Immature natural killer cell (primary cell): ENCODE measurements at places on chromosomes 6 and 20. TPM values are rescaled to one million over a fixed set of nuclear protein-coding genes. Genes with fewer than 3 reads are reported as not detected.

- no peak for DNase-seq
These were observed 694 bp downstream of the SLC17A9 start for GRCh38 chr20:62952968-62953838.

- DNase-seq, result no peak
These were observed 252.7 kb downstream of the UST start for GRCh38 chr6:148999501-148999900.

- DNase-seq, result no peak
These were observed 645.0 kb downstream of the DHX35 start for GRCh38 chr20:39607141-39607540.

- peak; percentile 5 for DNase-seq
These were observed 25.4 kb upstream of the ASIP start for GRCh38 chr20:34215711-34216381.

DNA sequence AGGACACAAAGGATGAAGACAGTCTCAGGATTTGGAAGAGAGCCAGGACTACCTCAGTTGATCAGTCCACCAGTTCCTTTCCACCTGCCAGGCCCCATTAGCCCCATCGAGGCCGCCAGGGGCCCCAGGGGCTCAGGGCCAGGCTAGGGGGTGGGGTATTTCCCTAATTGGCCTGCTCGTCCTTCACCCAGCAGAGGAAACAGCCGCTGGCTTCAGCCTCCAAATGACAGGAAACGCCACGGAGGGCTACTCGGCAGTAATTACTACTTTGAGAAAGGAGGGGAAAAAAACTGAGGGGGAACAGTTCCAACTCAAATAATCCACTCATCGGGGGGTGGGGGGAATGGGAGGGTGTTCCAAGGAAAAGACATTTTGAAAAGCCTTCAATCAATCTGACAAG lies 42.7 kb downstream of the MAFB start:
- DNase-seq, result no peak

DNA sequence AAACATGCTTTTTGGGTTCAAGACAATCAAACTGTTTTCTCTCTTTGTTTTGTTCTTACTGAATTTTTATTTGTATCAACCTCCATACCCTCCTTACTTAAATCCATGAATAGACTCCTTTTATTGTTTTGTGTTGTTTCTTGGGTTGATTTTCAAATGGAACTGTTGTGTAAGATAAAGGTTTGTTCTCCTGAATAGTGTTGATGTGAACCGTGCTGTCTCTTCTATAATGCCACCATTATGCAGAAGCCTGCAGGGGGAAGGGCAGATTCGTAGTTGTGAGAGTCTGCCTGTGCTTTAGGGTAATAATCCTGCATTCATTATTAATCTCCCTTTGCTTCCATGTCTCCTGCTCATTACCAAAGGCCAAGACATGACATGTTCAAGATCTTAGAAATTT lies 105.9 kb downstream of the CDKAL1 start:
- no peak for DNase-seq

- DNase-seq, result no peak
These were observed 27.5 kb downstream of the BNIP5 start for GRCh38 chr6:36309203-36309602.

- DNase-seq, result no peak
These were observed 293.9 kb downstream of the KHDC1L start for GRCh38 chr6:72931325-72931887.

- no peak for DNase-seq
These were observed 184.7 kb downstream of the MYLK4 start for GRCh38 chr6:2566048-2566447.

DNA sequence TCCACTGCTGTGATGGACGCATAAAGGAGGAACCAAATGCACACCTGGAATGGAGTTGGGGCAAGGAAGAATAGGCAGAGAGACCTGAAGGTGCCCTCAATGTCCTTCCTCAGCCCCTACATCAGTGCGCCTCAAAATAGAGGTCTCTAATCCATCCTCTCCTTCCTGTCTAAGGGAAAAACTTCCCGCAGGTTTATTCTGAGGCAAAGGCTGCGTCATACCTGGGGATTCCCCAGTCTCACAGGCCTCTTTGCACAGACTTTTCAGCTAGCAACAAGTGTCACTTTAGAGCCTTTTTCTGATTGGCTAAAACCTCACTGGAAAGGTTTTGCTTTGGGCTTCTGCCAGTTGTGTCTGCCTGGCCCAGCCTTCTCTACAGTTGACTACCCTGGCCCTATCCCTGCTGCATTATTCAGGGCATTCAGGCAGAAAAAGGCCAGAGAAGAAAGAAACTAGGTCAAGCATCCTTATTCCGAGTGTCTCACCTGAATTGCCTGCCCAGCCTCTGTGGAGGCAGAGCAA lies 1.8 kb upstream of the HLA-DQB1 start:
- peak; percentile 69 for DNase-seq

GRCh38 chr6:2890976-2891767 lies 11.9 kb downstream of the SERPINB9 start:
- no peak for DNase-seq

- DNase-seq, result peak; percentile 18
These were observed 6.2 kb downstream of the ZBTB2 start for GRCh38 chr6:151385177-151385576.

DNA sequence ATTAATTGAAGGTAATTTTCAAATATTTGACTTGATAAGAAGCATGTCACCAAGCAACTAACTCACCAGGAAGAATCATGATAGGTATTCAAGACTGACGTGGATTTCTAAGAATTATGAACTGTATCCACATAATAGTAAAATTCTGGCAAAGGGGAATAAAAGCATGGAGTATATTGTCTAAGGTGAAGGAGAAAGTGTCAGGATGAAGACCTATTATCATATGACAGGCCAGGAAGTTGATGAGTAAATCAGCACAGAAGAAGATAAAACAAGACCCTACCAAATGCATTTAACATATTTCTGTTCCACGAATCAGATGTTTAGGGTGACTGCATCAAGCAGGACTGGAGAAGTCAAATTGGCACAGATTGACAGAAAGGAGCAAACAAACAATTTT lies 362.7 kb upstream of the MMS22L start:
- DNase-seq, result no peak

- no peak for DNase-seq
These were observed 10.4 kb downstream of the CD40 start for GRCh38 chr20:46128310-46129151.

DNA sequence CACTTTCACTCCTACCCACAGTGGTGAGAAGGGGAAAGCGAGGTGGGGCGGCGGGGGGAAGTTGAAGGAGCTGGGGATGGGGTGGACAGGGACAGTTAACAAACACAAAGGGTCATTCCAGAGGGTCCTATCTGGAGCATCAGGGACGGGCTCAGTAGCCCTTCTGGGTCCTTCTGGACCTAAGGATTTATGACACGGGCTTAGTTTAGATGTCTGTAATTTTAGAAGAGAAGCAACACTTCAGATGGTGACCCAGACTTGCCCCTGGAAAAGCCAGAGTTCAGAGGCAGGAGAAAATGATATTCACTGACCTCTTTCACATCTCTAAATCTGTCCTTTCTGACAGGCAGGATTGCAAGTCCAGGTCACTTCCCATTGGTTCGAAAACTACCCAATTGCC lies 36.3 kb downstream of the PDE10A start:
- no peak for DNase-seq

DNA sequence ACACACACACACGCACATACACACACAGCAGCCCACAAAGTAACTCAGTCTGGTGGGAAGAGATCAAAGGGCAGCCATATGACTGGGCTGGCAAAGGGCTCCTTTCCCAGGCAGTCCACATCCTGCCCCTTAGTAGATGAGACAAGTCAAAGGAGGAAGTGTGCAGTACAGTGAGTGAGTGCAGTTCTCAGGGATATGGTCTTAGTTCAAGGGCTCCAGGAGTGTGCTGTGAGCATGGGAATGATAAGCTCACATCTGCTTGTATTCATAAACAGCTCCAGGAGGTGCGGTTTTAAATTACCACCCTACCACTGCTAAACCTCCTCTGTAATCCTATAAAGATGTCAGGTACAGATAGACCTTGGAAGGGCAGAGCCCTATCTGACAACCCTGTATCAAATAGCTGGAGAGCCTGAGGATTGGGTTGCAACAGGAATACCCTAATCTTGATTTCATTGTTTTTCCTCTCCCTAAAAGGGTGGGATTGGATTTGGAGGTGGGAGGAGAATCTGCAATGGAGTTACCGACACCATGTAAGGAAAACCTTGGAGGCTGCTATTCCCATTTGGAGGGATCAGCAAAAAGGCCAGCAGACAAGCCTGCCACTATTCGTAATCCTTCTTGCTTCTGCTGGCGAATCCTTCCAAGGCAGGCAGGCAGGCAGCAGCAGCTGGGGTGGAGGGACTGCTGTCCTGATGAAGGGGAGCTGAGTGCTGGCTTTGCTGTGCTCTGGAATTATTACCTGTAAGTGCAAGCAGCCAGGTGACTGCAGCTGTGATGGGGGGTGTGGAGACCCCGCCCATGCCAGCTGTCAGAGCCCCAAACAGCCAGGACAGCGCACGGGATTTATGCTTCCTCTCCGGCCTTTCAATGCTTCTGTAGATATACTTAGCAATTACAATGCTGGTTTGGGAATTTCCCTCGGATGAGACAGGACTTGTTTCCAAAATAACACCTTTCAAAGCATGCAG lies 342.7 kb downstream of the PRL start:
- DNase-seq, result no peak

GRCh38 chr20:5528261-5528660 lies 211.5 kb upstream of the PROKR2 start:
- no peak for DNase-seq

GRCh38 chr20:32132911-32133549 lies 23.5 kb downstream of the TM9SF4 start:
- DNase-seq, result no peak

Gene OXT
- polyA plus RNA-seq, result not detected

Gene SLC4A11
- polyA plus RNA-seq, result not detected

Gene SOX4
- polyA plus RNA-seq, result 1.6 TPM

Gene CST5
- not detected for polyA plus RNA-seq

Gene CCDC28A
- polyA plus RNA-seq, result 46.2 TPM

Gene MEA1
- 97.6 TPM for polyA plus RNA-seq

Gene GTSF1L
- not detected for polyA plus RNA-seq

Gene TGM2
- not detected for polyA plus RNA-seq

Gene MTFR2
- polyA plus RNA-seq, result 0.62 TPM

Gene YIPF3
- 76.6 TPM for polyA plus RNA-seq

Gene MDFI
- not detected for polyA plus RNA-seq
